ENCODE measurements at places on chromosomes 5 and 9.

DNA sequence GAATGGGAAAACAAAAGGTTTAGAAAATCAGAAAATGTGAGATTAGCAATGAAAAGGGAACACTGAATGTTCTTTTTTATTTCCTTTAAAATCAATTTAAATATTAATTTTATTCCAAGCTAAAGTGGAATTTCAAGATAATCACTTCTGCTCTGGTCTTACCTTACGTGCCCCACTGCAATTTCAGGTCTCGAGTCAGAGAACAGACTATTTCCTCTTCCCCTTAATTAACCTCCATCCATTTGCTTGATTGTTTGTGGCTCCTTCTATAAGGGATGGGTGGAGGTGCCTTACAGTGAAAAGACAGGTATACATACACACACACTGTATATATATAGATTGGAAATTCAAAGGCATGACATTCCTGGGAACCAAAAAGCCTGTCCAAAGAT lies 137.1 kb downstream of the SUSD1 start:
- DNase-seq, result no peak

DNA sequence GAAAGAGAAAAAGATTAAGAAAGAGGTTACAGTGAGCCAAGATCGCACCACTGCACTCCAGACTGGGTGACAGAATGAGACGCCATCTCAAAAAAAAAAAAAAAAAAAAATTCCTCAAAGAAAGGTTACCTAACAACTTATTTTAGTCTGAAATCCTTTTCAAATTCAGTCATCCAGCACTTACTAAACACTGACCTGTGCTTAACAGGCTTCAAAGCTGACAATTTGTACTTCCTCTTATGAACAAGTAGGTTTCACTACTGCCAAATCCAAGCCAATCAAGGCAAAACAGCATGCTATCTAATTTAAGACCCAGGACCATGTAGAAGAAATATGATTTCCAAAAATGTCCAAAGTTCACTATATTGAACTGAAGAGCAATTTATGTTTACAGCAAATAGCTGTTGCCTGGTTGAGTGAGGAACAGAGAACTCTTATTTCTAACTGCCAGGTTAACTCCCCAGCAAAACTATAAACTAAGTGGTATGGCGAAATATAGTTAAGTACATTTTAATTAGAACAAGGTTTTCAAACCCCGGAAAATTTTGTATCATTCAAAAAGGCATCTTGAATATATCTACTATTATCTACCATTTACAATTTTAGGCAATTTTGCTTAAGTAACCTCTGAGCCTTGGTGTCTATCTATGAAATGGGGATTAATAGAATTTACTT lies 13.4 kb downstream of the PWWP2A start:
- no peak for DNase-seq

DNA sequence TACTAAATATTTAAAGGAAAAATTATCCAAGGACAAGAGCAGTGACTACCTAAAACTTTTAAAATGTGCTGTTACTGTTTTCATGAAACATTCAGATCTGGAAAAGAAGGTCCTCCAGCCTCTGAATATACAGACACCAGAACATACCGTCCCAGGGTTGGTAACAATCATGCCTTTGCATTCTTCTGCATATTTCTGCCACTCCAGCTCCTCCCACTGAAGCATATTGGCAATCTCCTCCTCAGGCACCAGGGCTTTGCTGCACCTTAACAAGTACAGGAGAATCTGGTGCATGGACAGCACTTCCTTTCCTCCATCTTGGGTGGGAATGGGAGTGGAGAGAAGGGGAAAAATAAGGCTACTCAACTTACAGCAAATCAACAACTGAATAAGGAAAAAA lies 60.0 kb downstream of the DROSHA start:
- DNase-seq, result no peak

GRCh38 chr5:63697811-63698210 lies 264.4 kb downstream of the HTR1A start:
- DNase-seq, result no peak

DNA sequence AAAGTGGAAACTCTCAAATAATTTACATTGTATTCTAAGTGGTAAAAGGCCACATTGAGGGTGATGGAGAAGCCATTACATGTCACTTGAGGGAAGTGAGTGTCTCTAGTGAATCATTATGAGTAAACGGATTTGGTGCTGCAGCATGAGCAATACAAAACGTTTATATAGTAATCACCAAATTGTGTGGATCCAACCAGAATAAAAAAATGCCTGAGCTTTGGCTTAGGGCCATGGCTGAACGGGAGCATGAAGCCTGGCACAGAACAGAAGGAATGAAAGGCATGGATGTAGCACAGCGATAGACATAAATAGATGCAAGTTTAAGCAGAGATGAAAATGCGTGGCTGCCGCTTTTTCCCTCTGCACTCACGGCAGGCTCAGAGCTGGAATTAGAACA lies 58.3 kb downstream of the PTTG1 start:
- peak; percentile 56 for DNase-seq

DNA sequence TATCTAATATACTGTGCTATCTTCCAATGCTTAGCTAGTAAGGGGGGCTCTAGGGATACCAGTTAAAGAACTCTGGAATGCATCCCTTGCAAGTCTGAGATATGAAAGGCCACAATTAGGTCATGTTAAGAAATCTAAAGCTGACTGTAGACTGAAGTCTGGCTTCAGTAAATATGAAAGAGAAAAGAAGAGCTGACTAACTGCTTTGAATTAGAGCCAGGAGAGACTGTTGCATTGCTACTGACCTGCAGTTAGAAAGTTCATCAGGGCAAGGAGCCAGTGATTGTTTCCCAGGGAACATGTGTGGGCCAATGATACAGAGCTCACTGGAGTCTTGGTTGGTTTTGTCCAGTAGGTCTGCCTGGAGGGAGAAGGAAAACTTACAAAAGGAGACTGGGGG lies 472.1 kb upstream of the TNC start:
- DNase-seq, result no peak

Data from amniotic stem cell (primary cell).